ENCODE measurements at places on chromosomes 1 and 21. TPM values are rescaled to one million over a fixed set of nuclear protein-coding genes. Genes with fewer than 3 reads are reported as not detected.

The DPT gene
- total RNA-seq = 6.1 TPM

The SAMSN1 gene
- 1.5 TPM for total RNA-seq

The MASP2 gene
- not detected for total RNA-seq

The SSBP3 gene
- 33.8 TPM for total RNA-seq

The KRTAP12-1 gene
- not detected for total RNA-seq

The AGBL4 gene
- 0.66 TPM for total RNA-seq

The ATP13A2 gene
- 38.4 TPM for total RNA-seq

The MAP7D1 gene
- 151 TPM for total RNA-seq

The OR10Z1 gene
- not detected for total RNA-seq

The RBM11 gene
- 0.75 TPM for total RNA-seq

The NBPF4 gene
- total RNA-seq = not detected

The TXLNA gene
- total RNA-seq = 58.0 TPM

The FCRL1 gene
- total RNA-seq = not detected

The CYP4A11 gene
- total RNA-seq = not detected

The SPRR1A gene
- not detected for total RNA-seq

The CR1L gene
- not detected for total RNA-seq

The AMIGO1 gene
- 3.9 TPM for total RNA-seq

The SPRR3 gene
- total RNA-seq = not detected

The LCE3D gene
- 55.2 TPM for total RNA-seq

The PAQR6 gene
- 2.0 TPM for total RNA-seq

The LCE6A gene
- 207 TPM for total RNA-seq

The CRTC2 gene
- 20.4 TPM for total RNA-seq

The MACF1 gene
- 433 TPM for total RNA-seq

The KCNJ6 gene
- not detected for total RNA-seq

The TMCO1 gene
- total RNA-seq = 45.6 TPM

The PGBD5 gene
- total RNA-seq = 0.08 TPM

The CDC7 gene
- 1.1 TPM for total RNA-seq

The CMPK1 gene
- total RNA-seq = 52.6 TPM

The ZBED6 gene
- 18.7 TPM for total RNA-seq

The UTS2 gene
- total RNA-seq = not detected

The IVL gene
- 164 TPM for total RNA-seq

The MARK1 gene
- 2.8 TPM for total RNA-seq

The WNT4 gene
- 13.6 TPM for total RNA-seq

The PGLYRP3 gene
- total RNA-seq = 57.5 TPM

The ANXA9 gene
- total RNA-seq = 95.7 TPM

The IFNLR1 gene
- total RNA-seq = 10.4 TPM

The TMEM54 gene
- total RNA-seq = 122 TPM

The HCN3 gene
- 6.7 TPM for total RNA-seq

The PDZK1 gene
- 1.8 TPM for total RNA-seq

The AADACL4 gene
- 0.59 TPM for total RNA-seq

The NUAK2 gene
- 31.9 TPM for total RNA-seq

The FCRL5 gene
- not detected for total RNA-seq

The TRIM58 gene
- 0.29 TPM for total RNA-seq

The FNDC5 gene
- total RNA-seq = 0.58 TPM

The MPL gene
- total RNA-seq = not detected

The OR6N1 gene
- not detected for total RNA-seq

The FABP3 gene
- total RNA-seq = 11.2 TPM

The AMPD1 gene
- total RNA-seq = not detected

Data from lower leg skin (tissue), 4 donors.